Stimulated activated CD8-positive, alpha-beta memory T cell treated with anti-CD3 and anti-CD28 coated beads, Interleukin-7, amount 100 ng/mL, for 1 hour (primary cell): ENCODE measurements at places on chromosomes 11 and 22.

DNA sequence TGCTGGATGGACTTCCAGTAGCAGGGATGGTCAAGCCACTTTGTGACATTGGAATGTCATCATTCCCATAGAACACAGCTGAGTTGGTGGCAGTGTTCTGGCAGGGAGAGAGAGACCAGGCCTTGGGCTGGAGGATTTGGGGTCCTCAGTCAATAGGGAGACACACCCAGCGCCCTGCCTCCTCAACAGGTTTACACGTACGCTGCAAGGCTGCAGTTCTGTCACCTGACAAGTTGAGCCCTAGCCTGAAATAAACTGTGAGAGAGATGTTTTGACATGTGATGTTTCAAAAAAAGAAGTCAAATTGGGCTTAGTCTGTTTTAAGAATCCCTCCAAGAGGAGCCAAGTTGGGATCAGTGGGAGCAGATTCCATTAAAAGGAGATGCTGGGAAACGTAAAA is 42.9 kb upstream of the CRYBB3 start:
- DNase-seq: no peak

DNA sequence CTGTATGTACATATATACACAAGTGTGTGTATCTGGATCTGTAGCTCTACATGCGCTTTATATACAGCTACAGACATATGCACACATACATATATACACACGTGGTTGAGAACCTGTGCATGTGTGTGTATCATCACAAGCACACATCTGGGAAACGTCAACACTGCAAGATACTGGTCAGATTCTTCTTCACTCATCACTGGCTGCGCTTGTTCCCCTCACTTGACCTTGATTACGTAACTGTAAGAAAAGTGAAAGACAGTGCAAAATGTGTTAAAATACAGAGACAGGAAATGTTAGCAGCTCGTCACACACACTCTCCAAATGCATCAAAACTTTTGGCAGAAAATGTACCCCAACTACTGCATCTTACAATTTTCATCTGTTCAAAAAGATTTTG is 51.9 kb upstream of the MN1 start:
- DNase-seq: no peak

DNA sequence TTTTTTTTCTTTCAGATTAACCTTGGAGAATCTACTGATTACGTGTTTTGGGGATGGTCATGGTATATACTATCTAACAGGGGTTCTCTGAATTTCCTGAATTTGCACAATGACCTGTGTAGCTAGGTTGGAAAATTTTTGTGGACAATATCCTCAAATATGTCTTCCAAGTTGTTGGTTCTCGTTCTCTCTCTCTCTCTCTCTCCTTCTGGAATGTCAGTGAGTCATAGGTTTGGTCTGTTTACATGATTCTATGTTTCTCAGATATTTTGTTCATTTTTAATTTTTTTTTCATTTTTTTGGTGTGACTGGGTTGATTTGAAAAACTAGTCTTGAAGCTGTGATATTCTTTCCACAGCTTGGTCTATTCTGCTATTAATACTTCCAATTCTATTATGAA is 604.0 kb upstream of the ANO3 start:
- no peak for DNase-seq

GRCh38 chr11:97850701-97851100 is 1170.0 kb upstream of the CNTN5 start:
- DNase-seq: no peak

GRCh38 chr11:120835601-120836228 is 188.2 kb upstream of the TBCEL start:
- no peak for DNase-seq

DNA sequence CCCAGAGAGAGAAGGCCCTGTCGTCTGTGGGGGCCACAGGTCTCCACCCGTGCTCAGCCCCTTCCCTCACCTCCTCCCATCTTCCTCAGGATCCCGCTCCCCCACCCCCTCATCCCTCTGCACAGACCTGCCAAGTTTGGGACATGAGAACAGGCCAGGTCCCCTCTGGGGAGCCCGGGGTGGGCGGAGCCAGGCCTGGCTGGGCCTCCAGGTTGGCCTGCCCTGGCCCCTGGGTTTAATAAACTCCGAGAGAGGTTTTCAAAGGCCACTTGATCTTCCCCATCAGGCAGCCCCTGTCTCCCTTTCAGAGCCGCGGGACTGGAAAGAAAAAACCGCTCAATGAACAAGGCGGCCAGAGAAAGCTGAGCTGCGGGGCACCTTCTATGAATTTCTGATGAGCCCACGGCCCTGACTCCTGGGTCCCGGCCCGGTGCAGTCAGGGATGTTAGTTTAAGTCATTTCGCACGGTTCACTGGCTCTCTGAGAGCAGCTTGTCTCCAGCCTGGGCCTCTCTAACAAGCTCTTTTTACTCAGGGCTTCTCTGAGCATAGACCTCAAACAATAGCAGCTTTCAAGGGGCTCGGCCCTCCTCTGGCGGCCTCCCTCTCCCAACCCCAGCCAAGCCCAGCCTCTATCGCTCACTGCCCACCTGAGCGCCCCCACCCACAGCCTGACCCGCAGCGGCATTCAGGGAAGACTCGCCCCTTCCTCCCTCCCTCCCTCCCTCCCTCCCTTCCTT is 64.8 kb downstream of the RPUSD4 start:
- no peak for DNase-seq

- no peak for DNase-seq
Measured at GRCh38 chr11:90874281-90874680, 651.4 kb upstream of the CHORDC1 start.

DNA sequence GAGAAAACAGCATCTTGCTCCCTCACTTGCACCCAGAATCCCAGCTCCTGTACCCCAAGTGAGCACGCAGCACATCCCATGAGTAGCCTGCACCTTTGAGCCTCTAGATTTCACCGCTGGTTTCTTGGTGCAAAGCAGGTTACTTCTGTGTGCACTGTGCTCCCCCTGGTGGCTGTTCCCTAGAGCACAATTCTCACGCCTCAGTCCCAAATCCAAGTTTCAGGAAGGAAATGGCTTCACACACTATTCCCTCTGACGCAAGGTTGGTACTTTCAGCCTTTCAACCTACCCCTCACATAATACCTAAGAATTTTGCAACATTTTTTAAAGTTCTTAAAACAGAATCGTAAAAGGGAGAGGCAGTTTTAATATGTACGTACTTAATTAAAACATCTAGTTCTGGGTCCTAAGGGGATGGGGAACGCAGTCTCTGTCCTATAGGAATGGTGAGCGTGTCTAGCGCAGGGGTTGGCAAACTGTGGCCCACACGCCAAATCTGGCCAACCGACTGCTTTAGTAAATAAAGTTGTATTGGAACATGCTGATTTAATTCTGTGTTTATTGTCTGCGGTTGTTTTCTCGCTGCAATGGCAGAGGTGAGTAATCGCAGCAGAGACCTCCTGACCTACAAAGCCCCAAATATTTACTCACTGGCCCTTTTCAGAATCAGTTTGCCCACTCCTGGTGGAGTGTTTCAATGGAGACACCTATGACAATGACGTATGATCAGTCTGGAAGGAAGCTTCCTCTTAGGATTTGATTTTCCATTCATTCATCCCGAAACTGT is 27.5 kb downstream of the DHCR7 start:
- no peak for DNase-seq

GRCh38 chr22:26585104-26585790 is 4.7 kb downstream of the TPST2 start:
- no peak for DNase-seq

DNA sequence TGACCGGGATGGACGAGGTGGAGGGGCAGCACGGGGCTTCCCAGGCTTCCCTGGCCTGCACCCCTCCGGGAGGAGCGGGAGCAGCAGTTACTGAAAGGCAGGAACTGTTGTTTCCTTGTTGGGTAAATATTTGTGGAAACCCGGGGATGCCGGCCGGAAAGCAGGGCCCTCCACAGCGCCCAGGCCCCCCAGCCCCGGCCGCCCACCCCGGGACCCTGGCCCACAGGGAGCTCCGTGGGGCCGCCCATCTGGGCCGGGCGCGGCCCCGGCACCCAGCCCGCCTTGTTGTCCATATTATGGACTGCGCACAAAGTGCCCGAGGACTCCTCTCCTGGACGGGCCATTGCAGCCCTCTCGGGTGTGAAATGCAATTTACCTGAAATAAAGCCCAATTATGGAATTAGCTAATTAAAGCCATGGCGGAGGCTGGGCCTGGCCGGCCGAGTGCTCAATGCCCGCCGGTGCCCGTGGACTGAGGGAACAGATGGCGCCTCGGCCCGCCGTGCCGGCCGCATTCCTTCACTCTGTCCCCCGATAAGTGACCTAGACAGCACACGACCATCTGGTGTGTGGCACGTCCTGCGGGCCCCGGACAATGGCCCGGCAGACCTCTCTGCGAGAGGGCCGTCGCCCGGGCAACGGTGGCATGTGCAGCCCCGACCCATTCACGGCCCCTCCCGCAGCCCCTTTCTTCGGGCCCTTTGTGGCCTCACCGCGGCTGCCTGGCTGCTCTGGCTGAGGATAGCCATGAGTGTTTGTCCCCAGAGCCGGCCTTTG is 35.4 kb downstream of the CDKN1C start:
- DNase-seq: no peak

GRCh38 chr22:35329114-35329847 is 29.6 kb downstream of the TOM1 start:
- no peak for DNase-seq

DNA sequence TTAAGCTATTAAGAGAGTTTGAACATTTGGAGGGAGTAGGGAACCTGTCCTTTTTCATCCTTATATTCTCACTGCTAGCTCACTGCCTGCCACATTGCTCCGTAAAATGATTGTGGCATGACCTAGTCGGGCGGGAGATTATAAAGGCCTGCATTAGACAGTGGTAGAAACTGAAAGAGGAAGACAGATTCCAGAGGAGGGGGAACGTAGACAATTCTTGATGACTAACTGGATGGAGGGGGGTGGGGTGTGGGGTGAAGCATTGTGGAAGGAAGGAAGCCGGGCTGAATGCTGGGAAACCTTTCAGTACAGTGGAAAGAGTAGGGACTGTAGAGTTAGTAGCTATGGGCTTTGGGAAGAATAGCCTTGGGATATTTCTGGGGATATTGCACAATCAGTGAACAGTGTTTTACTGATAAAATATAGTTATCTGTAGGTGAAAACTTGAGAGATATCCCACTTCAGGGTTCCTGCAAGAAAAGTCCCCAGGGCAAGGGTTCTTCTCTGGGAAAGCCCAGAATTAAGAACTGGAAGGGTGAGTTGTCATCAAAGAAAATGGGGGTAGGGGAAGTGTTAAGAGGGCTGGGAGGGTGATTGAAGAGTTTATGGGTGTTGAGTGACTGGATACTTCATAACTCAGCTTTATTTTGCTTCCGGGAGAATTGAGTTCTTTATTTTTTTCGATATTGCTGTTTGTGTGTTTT is 2.1 kb downstream of the MED15 start:
- DNase-seq: no peak

GRCh38 chr22:20636075-20636812 is 128.8 kb downstream of the MED15 start:
- no peak for DNase-seq

DNA sequence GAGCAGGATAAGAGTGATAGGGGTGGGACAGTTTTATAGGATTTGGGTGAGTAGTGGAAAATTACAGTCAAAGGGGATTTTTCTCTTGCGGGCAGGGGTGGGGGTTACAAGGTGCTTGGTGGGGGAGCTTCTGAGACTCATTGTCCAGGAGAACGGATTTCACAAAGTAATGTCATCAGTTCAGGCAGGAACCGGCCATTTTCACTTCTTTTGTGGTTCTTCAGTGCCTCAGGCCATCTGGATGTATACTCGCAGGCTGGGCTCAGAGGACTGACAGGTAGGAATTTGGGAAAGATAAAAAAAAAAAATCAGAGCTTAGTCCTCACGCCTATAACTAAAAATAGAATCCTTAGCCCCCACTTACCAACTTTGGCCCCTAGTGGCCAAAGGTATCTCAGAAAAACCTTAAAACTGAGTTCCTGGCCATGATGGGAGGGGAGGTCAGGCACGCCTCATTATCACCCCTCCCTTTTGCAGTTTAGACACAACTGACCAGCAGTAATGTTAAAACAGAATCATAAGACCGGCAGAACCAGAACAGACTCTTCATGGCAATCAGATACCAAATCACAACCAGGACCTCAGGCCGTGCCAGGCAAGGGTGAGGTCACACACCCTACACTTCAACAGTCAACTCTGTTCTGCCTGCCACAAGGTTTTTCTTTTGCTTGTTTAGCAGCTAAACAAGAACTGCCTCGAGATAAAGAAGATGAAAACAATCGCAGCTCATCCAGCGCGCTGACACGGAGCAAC is 8.9 kb upstream of the APOBEC3G start:
- no peak for DNase-seq

GRCh38 chr22:24117942-24118341 is 63.3 kb upstream of the SUSD2 start:
- no peak for DNase-seq

GRCh38 chr11:56910046-56910773 is 78.5 kb upstream of the OR5AK2 start:
- DNase-seq: no peak

- DNase-seq: no peak
Measured at GRCh38 chr11:110272919-110273318, 23.5 kb downstream of the RDX start.

DNA sequence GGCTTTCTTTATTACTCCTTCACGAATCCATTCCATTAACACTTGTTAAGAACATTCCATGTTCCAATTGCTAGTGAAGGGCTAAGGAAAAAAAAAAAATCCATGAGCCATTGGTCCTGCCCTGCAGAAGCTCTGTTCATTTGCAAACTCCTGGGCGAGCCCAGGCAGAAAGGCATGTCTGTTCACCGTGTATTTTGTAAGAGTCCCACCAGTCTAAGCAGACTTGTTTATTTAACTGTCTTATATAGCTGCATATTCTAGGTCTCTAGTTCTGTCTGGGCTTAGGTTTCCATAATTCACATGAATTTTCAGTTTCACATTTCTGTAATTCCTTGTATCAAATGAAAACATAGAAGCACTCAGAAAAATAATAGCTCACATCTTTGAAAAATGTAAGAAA is 97.4 kb upstream of the POU2AF2 start:
- DNase-seq: no peak

GRCh38 chr22:26797910-26798309 is 140.5 kb downstream of the MIAT start:
- DNase-seq: no peak

GRCh38 chr22:21876486-21877176 is 9.2 kb upstream of the MAPK1 start:
- no peak for DNase-seq

GRCh38 chr11:122025757-122026156 is 90.3 kb downstream of the BLID start:
- no peak for DNase-seq

- DNase-seq: no peak
Measured at GRCh38 chr11:33329705-33330329, 72.6 kb downstream of the HIPK3 start.

DNA sequence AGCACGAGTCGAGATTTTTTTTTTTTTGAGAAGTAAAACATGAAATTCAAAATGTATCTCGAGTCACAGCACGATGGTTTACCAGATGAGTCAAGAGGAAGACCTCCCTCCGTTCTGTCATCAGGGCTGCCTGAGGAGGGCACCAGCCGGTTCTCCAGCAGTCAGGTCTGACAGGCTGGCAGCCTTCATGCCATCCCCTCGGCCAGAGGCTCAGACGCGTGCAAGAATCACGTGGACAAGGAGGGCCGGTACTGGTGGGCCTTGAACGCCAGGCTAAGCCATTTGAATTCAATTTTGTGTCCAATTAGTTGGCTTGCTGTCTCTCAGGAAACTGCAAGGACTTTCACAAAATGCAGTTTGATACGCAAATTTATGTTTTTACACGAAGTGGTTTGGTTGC is 1412.2 kb downstream of the BRD1 start:
- no peak for DNase-seq
